Neuronal stem cell (in vitro differentiated cells): ENCODE measurements at places on chromosomes 5 and 9.
A peak's percentile ranks its signal among the peaks of the same experiment; 100 is the strongest.

GRCh38 chr9:113591899-113592625, 128.5 kb downstream of the RGS3 start:
- no peak for DNase-seq

DNA sequence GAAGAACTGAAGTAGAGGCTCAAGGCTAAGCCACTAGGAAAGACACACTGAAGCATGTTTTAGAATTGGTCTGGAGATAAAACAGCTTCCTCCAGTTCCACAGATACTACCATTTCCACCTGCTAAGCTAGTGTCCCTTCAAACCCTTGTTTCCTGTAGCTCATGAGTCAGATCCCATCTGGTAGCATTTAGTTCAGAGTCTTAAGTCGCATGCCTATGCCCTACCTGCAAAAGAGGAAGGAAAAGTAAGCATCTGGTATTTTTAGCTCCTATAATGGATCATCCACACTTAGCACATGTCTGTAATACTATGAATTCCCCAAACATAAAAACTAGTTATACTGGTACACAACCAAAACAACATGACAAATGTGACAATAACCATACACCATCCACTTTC, 92.1 kb downstream of the CDKN2A start:
- no peak for DNase-seq

DNA sequence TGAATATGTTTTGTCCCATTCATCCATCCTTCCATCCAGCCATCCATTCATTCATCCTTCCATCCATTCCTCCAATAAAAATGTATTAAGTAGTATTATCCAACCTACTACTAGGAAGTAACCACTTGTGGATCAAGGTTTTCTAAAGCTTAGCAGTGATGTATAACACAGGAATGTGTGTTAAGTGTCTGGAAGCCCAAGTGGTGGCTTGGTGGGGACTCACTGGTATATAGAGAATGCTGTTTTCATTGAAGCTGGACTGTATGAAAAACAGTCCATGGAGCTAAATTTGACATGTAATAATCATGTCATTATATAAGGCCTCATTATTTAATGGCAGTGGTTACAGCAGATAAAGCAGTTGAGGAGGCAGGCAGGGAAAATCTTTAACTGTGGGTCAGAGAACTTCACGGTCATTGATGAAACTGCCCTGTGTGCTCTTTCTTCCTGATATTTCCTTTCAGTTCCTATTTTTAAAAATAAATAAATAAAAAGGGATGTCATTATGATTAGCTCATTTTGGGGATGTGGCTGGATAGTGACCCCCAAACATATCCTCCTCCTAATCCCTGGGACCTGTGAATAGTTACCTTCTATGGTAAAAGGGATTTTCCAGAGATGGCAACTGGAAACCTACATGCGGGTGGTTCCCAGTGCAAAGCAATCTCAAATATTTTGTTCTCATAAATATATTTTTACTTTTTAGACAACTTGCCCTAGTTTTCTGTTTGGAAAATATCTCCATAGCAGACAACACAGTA, 82.3 kb downstream of the DAPK1 start:
- no peak for DNase-seq

DNA sequence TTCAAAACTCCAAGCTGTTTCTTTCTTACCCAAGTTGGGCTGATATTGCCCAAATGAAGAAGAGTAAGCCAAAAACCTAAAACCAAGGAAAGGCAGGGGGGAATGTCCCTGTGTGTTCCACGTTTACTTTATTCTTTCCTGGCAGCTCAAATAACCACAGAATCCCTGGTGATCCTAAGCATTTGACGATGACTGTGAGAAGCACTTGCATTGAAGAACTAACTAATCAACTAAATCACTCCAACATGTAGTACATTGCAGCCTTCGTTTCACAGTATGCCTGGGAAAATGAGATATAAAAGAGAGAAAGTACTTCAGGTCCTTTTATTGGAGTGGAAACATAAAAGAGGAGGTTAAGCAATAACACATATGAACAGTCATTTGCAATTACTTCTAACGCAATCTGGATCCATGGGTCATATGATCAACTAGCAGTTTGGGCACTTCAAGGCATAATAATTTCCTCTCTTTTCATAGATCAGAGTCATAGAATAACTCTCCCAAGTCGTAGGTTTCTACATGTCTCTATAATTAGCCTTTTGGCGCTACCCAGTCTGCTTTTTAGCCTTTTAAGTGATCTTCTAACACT, 338.4 kb downstream of the TMEM167A start:
- DNase-seq = no peak

DNA sequence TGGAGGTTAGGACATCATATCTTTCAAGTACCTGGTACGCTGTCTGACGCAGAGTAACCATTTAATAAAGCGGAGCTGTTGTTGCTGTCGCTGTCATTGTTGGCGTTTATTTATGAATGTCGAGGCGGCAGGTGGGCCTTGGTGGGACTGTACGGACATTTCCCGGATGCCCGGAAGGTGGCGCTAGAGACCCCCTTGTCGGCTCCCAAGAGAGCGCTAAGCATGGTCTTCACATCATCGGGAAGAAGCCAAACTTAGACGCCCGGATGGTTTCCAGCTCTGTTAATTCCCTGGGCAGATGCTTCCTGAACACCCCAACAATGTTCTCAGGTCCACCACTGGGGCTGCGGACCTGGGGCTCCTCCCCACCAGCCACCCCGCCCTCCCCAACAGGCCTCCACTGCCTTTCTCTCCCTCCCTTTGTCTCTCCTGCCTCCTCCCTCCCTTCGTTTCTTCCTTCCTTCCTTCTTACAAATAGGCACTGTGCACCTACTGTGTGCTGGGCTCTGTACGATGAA, 54.1 kb downstream of the DUSP1 start:
- peak; percentile 79 for DNase-seq

- no peak for DNase-seq
Measured at GRCh38 chr5:158698768-158699284, 400.9 kb downstream of the EBF1 start.

GRCh38 chr5:119896826-119897536, 267.6 kb downstream of the FAM170A start:
- DNase-seq = no peak

DNA sequence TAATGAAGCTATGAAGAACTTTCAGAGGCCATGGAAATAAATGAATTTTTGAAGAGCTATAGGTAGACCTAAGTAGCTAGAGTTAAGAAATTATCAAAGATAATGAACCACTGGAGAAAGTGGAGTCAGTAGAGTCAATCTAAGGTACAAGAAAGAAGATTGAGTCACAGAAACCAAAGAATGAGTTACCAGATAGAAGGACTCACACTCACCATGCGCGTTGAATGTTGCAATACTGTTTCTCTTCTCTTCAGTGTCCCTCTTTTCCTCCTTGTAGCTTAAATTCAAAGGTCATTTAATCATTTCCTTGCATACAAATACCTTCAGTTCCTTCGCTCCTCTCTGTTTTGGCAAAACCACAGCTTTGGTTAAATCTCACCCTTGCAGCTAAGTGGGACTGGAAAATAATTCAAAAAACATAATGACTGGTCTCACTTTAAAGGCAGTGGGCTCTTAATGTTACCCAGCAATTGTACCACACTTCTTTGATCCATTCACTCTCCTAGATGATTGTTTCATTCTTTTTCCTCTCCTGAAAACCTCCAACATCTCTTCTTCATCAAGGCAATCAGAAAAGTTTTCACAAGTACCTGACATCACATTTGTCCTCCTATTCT, 58.3 kb downstream of the NIPBL start:
- no peak for DNase-seq

GRCh38 chr9:38171926-38172325, 102.9 kb upstream of the SHB start:
- DNase-seq = no peak

GRCh38 chr5:135269199-135269598, 129.8 kb downstream of the MACROH2A1 start:
- no peak for DNase-seq

GRCh38 chr9:34341659-34342295, 12.4 kb downstream of the NUDT2 start:
- no peak for DNase-seq

GRCh38 chr9:132144708-132145365, 17.0 kb upstream of the NTNG2 start:
- DNase-seq = no peak

GRCh38 chr5:32390819-32391591, 53.5 kb downstream of the ZFR start:
- DNase-seq = no peak

DNA sequence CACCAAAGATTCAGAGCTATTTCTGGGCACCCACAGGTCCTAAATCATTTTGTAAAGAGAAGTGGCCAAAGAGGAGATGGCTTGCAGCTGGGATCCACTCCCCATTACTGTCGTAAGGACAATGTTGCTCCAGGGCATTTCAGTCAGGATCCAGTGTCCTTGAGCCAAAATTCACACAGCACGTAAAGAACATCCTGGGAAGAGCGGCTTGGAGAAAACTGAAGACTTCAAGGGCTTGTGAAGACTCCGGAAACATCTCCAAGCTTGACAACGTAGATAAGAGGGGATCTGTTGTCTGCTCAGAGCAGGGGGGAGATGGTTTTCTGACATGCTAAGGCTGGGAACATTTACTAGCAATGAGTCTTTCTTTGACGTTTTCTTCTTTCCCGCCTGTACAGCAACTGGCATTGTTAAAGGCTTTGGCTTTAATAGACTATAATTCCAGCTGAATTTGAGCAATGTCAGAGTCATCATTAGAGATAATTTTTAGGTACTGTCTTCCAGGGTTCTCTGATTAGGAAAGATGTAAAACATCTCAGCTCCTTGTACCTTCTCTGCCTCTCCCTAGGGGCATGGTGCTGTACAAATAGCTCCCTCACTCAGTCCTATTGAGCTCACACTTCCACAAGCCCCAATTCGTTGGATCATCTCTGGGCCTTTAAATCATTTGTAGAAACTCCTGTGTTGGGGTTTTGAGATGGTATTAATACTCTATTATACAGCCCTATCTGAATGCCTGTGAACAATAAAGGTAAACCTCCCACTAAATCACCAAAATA, 39.7 kb downstream of the EGFLAM start:
- DNase-seq = no peak

DNA sequence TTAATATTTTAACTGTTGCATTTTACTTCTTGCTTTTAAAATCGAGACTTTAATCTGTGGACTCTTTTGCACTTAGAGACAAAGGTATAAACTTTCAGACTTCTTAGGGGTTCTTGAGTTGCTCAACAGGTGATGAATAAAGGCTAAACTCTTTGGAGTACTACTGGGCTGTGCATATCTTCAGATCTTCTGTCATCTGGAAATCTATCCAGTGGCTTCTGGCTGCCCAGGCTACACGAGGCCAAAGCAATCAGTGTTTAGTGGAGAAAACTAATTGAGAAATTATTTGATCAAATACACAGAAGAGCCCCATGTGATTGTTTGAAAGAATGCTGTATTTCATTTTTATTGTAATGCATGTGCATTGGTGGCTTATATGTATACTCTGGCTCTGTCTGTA, 146.1 kb downstream of the PBX3 start:
- no peak for DNase-seq

- no peak for DNase-seq
Measured at GRCh38 chr5:35302544-35302943, 72.3 kb upstream of the PRLR start.

GRCh38 chr5:176368726-176369125, 3.4 kb downstream of the ARL10 start:
- no peak for DNase-seq
